ENCODE measurements at places on chromosomes 3 and 15.
A peak's percentile ranks its signal among the peaks of the same experiment; 100 is the strongest.

GRCh38 chr3:138404121-138404520 is 30.3 kb upstream of the ESYT3 start:
- DNase-seq = no peak

- peak; percentile 94 for DNase-seq
Measured at GRCh38 chr3:15768421-15769255, 29.1 kb downstream of the ANKRD28 start.

GRCh38 chr15:85402195-85402881 is 21.9 kb downstream of the AKAP13 start:
- DNase-seq = no peak

DNA sequence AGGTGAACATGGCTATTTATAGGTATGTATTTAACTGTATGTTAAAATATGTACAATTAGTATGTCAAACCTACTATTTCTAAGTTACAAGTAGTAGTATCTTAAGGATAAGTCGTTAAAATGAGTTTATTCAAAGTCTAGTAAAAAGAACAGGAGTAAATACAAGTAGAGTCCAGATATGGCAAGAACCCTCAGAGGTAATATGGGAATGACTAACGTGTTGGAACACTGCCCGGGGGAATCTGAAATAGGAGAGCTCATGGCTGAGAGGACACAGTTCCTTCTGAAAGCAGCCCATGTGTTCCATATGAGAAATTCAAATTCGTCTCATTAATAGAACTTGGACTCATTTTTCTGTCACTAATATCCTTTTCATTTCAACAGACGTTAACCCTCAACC is 158.8 kb downstream of the CLSTN2 start:
- peak; percentile 93 for DNase-seq

GRCh38 chr15:96321639-96322535 is 8.6 kb upstream of the NR2F2 start:
- no peak for DNase-seq

DNA sequence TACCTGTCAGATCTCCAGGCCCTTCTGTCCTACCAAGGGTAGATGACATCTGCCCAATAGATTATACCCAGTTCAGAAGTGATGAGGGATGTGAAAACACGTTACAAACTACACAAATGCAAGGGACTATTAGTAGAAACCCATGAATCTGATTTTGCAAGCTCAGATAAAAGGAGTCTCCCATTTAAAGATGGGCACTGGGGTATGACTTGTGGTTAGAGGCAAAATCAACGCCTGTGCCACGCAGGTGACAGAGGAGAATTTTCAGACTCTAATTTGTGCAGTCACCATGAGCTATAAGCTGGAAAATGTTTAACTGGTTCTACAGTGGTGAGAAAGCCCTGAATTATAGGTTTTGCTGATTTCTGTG is 184.4 kb upstream of the LPP start:
- no peak for DNase-seq

DNA sequence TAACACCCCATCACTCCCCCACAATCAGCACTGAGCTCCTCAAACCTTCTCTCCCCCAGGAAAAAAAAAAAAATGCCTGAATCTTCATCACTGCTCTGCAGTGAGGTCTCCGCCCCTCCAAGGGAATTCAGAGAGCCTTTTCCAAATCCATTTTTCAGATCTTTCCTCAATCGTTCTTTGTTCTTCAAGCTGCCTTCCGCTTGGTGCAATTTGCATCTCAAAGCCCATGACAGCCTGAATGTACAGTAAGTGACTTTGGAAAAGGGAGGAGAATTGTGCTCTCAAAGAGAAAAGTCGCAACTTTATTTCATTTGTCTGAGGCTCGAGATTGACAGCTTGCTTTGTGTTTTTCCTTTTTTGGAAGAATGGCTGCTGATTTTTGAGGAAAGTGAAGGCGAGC is 75.0 kb downstream of the CORO2B start:
- no peak for DNase-seq

DNA sequence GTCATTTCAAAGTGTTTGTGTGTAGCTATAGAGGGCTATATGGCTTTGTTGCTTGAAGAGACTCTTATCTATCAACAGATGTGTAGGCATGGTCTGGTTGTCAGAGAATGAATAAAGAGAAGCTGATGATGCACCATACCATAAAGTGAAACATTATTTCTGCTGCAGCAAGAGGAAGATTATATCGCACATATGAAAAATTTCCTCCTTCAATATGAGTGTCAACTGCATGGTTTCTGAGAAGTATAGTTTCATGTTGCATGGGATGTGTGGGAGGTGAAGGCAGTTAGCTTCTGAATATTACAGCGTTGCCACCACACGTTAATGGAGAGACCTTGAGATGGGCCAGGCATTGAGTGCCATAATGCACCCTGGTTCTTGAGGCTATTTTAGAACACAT is 217.9 kb downstream of the SATB1 start:
- no peak for DNase-seq

GRCh38 chr3:133750259-133750656 is 4.1 kb downstream of the TF start:
- DNase-seq = no peak

- no peak for DNase-seq
Measured at GRCh38 chr3:119330181-119330580, 36.0 kb downstream of the ARHGAP31 start.

DNA sequence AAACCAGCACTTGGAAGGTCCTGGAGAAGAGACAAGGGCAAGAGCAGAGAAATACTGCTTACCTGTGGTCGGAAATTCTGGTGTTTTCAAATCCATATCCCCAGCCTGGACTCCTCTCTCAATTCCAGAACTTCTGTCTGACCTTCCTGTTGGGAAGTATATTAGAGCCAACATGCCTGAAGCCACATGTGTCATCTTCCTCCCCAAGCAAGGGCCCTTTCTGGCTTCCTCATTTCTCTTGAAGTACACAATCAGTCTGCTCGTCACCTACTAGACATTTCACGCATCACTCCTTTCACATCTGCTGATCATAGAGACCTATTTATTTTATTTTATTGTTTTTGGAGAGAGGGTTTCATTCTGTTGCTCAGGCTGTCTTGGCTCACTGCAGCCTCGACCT is 8.4 kb downstream of the PARP14 start:
- no peak for DNase-seq

DNA sequence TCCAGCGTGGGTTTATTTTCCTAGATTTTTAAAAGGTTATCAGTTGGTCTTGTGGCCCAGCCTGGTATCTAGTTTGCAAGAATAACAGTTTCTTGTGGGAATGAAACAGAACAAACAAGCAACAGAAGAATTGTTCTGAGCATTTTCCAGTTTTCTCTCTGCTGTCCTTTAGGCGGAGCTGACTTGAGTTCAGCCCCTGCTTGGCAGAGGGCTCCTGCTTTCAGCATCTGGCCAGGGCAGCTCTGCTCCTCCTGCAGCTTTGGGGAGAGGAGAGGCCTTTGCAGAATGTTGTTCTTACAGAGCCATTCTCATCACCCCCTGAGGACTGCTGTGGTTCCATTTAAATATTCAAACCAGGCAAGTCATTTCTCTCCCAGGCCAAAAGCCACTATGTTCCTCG is 117.7 kb downstream of the ALDH1A2 start:
- peak; percentile 44 for DNase-seq

DNA sequence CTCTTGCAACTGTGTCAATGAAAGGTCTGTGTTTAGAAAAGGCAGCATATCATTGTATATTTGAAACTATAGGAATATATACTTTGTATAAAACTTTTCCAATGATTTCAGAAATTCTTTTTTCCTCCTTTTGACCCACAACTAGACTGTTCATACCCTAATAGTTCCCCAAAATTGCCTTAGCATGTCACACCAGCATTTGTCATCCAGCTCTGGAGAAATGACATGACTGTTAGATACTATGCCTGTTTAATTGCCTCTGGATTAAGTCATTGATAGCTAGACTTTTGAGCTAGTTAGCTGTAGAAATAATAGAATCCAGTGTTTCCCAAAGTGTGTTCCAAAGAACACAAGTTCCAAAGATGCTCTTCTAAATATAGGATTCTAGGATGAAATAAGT is 32.4 kb downstream of the B3GALNT1 start:
- DNase-seq = no peak

GRCh38 chr3:139870000-139870675 is 64.8 kb upstream of the CLSTN2 start:
- DNase-seq = no peak

DNA sequence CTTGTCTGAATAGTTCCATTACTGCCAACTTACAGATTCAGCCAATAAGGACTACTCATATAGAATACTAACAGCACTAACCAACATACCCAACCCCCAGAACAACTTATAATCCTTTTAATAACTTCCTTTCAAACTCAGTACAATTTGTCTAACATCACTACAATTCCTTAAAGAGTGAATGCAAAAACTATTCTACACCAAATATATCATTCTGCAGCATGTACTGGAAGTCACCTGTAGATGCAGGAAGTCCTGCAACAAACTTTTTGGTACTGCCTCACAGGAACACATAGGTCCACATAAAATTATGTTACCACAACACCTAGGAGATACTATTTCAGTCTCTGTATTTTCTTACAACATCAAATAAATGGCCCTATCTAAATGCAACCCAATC is 2.1 kb downstream of the CCNL1 start:
- peak; percentile 10 for DNase-seq

DNA sequence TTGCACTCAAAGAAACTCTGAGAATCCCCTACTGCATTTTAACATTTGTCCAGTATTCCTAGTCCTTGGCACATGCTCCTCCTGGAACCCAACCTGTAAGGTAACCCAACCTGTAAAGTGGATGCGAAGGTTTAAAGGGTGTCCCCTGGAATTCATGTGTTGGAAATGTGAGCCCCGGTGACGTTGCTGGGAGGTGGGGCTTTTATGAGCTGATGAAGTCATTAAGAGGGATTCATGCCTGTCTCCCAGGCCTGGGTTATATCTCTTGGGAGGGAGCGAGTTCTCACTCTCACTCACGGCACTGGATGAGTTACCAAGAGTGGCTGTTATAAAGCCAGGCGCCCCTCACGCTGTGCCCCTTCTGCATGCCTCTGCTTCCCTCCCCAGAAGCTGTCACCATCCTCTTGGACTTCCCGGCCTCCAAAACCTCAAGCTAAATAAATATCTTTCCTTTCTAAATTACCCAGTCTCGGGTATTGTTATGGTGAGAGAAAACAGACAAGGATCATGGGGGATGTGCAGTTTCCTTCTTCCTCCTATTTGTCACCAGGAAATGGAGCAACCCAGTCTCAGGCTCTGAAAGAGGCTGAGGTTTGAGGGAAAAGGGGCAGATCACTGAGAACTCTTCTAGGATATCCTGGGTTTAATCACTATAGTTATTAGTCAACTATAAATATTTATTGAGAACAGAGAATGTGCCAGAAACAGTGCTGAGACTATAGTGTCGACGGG is 7.6 kb downstream of the XXYLT1 start:
- no peak for DNase-seq

GRCh38 chr15:60799885-60800284 is 320.9 kb upstream of the ICE2 start:
- DNase-seq = no peak

DNA sequence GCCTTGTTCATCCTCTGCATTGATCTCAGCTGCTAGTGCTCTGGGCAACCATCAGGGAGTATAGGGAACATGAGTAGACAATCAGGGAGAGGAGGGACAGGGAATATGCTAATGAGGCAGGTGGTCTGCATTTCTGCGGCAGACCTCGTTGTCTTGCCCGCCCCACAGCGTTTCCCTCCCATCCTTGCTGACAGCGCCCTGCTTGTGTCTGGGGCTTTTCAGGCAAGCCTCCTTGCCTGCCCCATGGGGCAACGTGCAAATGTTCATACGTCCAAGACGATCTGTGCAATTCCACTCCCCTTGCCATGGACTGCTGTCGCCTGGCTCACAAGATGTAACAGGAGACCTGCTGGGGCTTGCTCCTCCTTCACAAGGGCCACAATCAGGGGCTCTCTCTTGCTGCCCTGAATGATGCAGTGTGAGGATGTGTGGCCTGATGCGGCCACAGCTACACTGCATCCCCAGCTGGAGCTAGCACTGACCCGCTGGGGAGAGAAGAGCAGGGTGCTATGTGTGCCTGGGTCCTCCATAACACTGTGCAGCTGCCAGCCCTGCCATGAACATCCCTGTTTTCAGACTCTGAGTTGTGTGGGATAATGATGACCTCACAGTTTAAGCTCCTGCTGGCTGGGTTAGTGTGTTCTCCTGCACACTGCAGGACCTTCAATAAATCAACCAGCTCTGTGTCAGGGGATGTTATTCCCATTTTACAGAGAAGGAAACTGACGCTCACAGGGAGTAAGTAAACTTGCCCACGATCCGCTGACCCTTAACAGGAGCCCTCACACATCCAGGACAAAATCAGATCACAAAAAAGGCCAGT is 211.3 kb downstream of the KLF13 start:
- DNase-seq = no peak

DNA sequence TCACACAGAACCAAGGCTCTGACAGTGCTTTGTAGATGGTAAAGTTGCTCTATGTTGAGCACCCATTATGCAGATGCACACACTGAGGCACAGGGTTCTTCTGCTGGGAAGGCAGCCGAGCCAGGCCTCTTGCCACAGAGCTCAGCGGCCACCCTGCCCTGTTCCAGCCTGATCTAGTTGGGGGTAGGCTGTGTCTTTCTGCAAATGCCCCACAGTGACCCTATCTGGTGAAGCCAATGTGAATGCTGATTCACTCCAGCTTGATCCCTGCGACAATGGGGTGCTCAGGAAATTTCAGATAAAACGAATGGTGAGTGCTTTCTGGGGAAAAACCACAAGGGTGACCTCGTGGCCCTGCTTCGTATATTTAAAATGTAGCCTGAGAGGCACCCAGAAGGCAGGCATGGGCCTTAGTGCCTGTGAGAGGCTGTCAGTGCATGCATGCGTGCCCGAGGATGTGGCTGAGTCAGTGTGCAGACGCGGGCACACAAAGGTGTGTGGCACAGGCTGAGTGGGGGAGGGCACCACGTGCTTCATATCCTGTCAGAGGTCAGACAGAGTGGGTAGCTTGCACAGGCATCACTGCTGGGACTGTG is 85.7 kb downstream of the ATP2B2 start:
- DNase-seq = no peak

DNA sequence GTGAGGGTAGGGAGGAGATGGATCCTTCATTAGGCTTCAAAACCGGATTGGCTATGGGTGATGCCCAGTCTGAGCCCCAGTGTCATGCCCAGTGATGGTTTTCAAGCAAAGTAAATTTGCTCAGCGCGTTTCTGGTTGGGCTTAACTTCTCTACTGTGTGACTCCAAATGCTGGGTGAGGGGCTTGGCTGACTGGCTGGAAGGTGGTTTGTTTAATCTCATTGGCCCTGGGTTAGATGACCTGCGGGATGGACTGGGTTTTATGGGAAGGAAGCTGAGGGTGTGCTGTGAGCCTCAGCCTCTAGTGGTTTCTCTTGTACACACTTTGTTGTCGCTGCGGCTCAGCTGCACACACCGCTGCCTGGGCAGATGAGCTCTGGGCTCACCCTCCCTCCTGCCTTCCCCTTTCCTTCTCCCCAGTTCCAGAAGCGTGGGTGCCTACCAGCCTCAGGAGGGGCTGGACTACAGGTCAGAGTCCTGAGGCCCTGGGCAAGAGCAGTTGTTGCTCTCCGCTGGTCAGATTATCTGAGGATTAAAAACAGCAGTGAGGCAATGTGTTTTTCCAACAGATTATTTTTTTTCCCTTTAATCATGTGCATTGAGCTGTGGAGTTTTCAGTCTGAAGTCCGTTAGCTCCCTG is 18.6 kb downstream of the PDIA5 start:
- no peak for DNase-seq

- DNase-seq = no peak
Measured at GRCh38 chr3:94359996-94360395, 297.1 kb downstream of the NSUN3 start.

GRCh38 chr3:94405258-94406035 is 342.6 kb downstream of the NSUN3 start:
- DNase-seq = no peak
